Fibroblast of lung (primary cell): ENCODE measurements at places on chromosomes 16 and 17. TPM values are rescaled to one million over a fixed set of nuclear protein-coding genes. Genes with fewer than 3 reads are reported as not detected.

The SPNS2 gene
- under 0.01 and 0.17 TPM in 2 replicates for total RNA-seq

The GPR142 gene
- not detected in 2 replicates for total RNA-seq

The ARMC5 gene
- total RNA-seq, result 5.4 and 5.6 TPM in 2 replicates

The GDPD3 gene
- total RNA-seq, result 1.0 and 1.2 TPM in 2 replicates

The AMZ2 gene
- total RNA-seq, result 83.2 and 119 TPM in 2 replicates

The TAT gene
- total RNA-seq, result not detected in 2 replicates

The PITPNM3 gene
- total RNA-seq, result 0.77 and 0.99 TPM in 2 replicates

The PRCD gene
- total RNA-seq, result 4.1 and 4.3 TPM in 2 replicates

The SLC47A2 gene
- not detected in 2 replicates for total RNA-seq

The KRT24 gene
- not detected in 2 replicates for total RNA-seq

The ATAD5 gene
- total RNA-seq, result 0.77 and 0.83 TPM in 2 replicates

The DLX3 gene
- not detected in 2 replicates for total RNA-seq

The C1QTNF8 gene
- not detected in 2 replicates for total RNA-seq

The CNGB1 gene
- not detected in 2 replicates for total RNA-seq

The KRT15 gene
- total RNA-seq, result 0.17 TPM in 1 of 2 replicates, not detected in the other

The TEKT1 gene
- not detected in 2 replicates for total RNA-seq

The STAC2 gene
- total RNA-seq, result under 0.01 TPM in 1 of 2 replicates, not detected in the other

The ASPA gene
- total RNA-seq, result 4.6 and 5.4 TPM in 2 replicates

The CTU2 gene
- total RNA-seq, result 11.9 and 13.4 TPM in 2 replicates

The KCNG4 gene
- total RNA-seq, result not detected in 2 replicates

The PSME3IP1 gene
- 55.5 and 58.3 TPM in 2 replicates for total RNA-seq

The PHF12 gene
- 9.0 and 14.2 TPM in 2 replicates for total RNA-seq

The TCAP gene
- total RNA-seq, result 0.17 and 0.26 TPM in 2 replicates

The MYLK3 gene
- total RNA-seq, result 0.17 and 0.26 TPM in 2 replicates

The KCNJ18 gene
- not detected in 2 replicates for total RNA-seq
